ENCODE measurements at places on chromosomes 11 and 22. TPM values are rescaled to one million over a fixed set of nuclear protein-coding genes. Genes with fewer than 3 reads are reported as not detected.

Gene MCHR1
- not detected for total RNA-seq

Gene MRGPRD
- not detected for total RNA-seq

Gene MRGPRX4
- not detected for total RNA-seq

Gene HMGXB4
- total RNA-seq, result 16.7 TPM

Gene DNAJB7
- total RNA-seq, result 0.27 TPM

- H3K4me3 ChIP-seq, result no peak overlapping the region
- no peaks in the 10 kb centered on the region for H3K4me1 ChIP-seq
- H3K27me3 ChIP-seq, result no peaks in the 10 kb centered on the region
- H3K36me3 ChIP-seq, result no peaks in the 10 kb centered on the region
Measured at GRCh38 chr11:29006668-29007067, 898.5 kb downstream of the METTL15 start.

GRCh38 chr11:45048313-45048841 lies 97.7 kb upstream of the TP53I11 start:
- H3K36me3 ChIP-seq, result no peaks in the 10 kb centered on the region
- no peak overlapping the region for H3K4me3 ChIP-seq
- no peak for DNase-seq

DNA sequence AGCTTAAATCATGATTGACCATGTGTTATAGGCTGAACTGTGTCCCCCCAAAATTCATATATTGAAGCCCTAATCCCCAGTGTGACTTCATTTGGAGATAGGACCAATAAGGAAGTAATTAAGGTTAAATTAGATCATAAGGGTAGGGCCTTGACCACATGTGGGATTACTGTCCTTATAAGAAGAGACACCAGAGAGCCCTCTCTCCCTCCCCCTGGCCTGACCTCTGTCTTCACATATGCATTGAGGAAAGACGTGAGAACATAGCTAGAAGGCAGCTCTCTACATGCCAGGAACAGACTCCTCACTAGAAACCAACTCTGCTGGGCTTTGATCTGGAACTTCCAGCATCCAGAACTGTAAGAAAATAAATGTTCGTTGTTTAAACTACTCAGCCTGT lies 13.6 kb upstream of the NUP50 start:
- no peak overlapping the region for H3K4me3 ChIP-seq
- no peak overlapping the region for H3K27ac ChIP-seq
- H3K36me3 ChIP-seq, result no peaks in the 10 kb centered on the region
- no peaks in the 10 kb centered on the region for H3K27me3 ChIP-seq
- no peak for DNase-seq
- no peaks in the 10 kb centered on the region for H3K4me1 ChIP-seq

DNA sequence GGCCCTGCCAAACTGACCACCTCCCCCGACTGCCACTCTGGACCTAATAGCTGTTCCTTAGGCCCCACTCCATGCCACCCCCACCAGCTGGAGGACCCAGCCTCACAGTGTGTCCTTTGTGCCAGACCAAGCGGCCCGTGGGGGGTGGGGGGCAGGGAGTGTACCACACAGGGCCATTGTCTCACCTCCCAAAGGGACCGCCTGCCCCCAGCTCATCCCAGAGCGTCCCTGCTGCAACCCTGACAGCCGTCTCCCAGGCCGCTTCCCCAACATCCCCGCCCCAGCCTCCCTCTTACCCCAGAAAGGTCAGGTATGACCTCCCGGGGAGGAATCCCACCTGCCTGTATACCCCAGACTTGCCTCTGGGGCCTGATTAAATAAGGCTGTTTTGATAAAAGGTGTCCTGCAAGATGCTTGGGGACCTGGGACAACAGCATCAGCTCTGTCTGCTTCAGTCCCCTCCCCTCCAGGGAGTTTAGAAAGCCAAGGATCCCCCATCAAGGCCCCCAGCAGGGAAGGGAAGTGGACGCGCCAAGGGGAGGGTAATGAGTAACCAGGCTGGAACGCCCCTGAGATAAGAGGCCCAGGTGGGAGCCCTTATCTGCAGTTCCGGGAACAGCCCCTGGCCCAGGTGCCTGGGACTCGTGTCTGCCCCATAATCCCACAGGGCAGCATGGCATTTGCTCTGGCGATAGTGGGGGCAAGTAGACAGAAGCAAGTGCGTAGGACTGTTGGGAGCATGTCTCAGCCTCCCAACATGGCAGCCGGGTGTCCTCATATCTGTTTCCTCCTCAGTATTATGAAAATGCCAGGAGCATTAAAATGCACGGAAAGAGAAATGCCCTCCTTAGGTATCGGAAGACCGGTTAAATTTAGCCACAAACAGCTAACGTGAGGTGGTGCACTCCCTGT lies 9.0 kb downstream of the CDC42EP1 start:
- H3K27me3 ChIP-seq, result no peaks in the 10 kb centered on the region
- DNase-seq, result no peak
- no peak overlapping the region for H3K27ac ChIP-seq
- peaks cover 8% of the 10 kb centered on the region for H3K36me3 ChIP-seq
- no peak overlapping the region for H3K4me3 ChIP-seq

- H3K27ac ChIP-seq, result no peak overlapping the region
- H3K36me3 ChIP-seq, result peaks cover 42% of the 10 kb centered on the region
Measured at GRCh38 chr22:39524089-39524752, 3.9 kb downstream of the ATF4 start.

DNA sequence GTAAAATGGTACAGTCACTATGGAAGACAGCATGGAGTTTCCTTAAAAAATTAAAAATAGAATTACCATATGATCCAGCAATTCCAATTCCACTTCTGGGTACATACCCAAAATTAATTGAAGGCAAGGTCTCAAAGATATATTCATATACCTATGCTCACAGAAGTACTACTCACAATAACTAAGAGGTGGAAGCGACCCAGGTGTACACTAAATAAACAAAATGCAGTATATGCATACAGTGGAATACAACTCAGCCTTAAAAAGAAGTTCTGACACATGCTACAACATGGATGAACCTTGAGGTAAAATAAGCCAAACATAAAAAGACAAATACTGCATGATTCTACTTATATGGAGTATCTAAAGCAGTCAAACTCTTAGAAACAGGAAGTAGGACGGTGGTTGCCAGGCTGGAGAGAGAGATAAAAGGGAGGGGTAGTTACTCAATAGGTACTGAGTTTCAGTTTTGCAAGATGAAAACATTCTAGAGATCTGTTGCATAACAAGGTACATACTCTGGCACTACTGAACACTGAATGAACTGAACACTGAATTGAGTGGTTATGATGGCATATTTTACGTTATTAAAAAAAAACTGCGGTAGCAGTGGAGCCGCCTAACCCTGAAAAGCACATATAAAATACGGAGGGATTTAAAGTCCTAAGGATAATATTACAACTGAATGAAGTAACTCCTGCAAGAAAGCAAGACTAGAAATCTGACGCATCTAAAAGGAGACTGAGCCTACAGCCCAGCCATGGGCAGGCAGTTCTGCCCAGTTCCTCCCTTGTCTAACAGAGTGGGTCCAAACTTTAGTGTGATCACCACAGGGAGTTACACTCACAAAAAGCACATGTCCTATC lies 12.8 kb downstream of the DGCR2 start:
- no peaks in the 10 kb centered on the region for H3K27me3 ChIP-seq
- peak; percentile 59 for DNase-seq
- H3K27ac ChIP-seq, result peak overlapping the region; percentile 64
- peaks cover 55% of the 10 kb centered on the region for H3K4me1 ChIP-seq
- no peaks in the 10 kb centered on the region for H3K36me3 ChIP-seq

All from thyroid gland (tissue), 4 donors.